Muscle of arm (tissue), 14 donors: ENCODE measurements at places on chromosomes 2 and 18.

DNA sequence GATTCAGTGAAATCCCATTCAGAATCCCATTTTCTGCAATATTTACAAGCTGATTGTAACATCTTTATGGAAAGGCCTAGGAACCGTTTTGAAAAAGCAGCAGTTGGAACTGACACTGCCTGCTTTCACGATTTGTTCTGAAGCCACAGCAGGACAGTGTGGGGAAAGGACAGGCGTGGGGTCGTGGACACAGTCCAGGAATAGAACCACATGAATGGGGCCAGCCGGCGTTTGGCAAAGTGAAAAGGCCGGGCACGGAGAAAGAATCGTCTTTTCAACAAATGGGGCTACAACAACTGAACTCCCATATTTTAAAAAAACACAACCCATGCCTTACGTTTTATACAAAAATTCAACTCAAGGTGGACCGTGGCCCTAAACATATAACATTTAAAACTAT is 69.8 kb downstream of the SLC66A2 start:
- DNase-seq: no peak

GRCh38 chr2:220279840-220280239 is 652.4 kb downstream of the SLC4A3 start:
- no peak for DNase-seq

DNA sequence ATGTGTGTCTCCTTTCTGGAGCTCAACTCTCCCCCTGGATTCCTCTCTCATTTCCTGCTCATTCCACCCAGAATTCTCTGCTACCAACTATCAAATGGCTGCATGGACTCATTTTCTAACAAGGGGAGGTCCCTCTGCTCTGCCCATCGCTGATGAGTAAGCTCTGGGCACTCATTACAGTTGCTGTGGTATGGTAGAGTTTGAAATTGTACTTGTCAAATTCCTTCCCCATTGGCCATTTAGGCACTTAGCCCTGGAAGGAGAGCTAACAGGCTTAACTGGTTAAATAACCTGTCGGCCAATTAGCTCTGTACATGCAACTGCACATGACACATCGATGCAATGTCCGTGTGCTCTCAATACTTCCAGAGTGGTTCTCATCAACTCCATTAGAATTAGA is 20.4 kb downstream of the COL6A3 start:
- DNase-seq: no peak

DNA sequence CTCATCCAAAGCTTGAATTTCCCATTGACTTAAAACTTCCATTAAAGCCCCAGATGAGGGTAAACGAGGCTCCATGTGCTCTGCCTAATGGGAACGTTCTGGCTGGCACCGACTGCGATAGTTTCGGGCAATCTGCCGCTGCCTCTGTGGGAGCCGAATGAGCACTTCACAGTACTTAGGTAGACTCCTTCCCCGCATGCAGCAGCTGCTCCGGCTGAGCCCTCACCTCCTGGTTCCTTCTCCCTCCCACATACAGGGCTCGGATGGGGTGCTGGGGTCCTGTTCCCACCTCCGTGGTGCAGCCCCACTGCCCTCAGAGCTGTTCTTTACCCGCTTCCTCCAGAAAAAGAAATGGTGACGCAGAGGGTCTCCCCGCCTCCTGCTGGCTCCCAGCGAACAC is 476.5 kb upstream of the SALL3 start:
- DNase-seq: no peak

DNA sequence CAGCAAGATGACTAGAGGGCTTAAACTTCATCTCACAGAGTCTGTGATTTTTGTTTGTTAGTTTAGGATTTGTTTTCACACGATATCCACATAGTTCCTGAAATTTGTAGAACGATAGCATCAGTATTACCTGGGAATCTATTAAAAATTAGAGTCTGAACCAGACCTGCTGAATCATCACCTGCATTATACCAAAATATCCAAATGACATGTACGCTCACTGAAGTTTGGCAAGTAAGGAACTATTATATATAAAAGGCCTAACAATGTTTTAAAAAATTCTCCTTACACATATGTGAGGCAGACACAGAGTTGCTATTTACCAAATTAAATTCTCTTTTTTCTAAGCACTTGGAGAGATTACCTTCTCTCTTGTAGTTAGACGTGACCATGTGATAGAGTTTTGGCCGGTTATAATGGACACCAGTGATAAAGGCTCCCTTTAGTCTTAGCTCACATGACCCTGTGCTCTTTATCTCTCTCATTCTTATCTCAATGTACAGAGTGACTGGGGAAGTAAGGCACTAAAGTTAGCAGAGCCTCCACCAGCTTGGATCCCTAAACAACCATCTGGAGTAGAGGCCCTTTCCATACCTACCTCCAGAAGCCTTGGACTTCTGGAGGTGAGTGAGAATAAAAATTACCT is 363.1 kb downstream of the DSC3 start:
- DNase-seq: no peak

GRCh38 chr2:56715683-56716082 is 531.9 kb downstream of the CCDC85A start:
- DNase-seq: no peak

DNA sequence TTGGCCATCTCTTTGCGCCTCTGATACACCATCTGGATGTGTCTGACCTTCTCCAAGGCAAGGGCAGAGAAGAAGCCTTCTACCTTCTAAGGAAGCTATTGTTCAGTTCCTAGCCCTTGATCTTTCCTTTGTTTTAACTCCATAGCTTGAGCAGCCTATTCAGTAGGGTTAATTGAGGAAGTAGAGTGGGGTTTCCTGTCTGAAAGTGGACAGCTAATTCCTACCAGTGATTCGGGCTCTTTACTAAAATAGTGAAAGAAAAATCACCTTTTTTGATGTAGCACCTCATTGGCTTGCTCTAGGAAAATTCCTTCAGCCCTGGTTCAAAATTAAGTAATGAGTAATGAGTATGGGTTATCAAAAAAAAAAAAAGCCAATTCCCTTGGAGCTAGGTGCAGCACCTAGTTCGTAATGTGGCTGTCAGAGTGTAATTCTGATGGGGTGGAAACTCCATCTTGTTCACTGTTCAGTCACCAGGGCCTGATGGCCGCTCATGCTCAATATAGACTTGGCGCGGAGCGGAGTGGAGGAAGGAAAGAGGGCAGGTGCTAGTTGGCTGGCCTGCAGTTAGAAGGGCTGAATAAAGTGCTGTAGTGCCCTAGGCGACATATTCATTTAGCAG is 2.9 kb upstream of the MGAT5 start:
- no peak for DNase-seq

DNA sequence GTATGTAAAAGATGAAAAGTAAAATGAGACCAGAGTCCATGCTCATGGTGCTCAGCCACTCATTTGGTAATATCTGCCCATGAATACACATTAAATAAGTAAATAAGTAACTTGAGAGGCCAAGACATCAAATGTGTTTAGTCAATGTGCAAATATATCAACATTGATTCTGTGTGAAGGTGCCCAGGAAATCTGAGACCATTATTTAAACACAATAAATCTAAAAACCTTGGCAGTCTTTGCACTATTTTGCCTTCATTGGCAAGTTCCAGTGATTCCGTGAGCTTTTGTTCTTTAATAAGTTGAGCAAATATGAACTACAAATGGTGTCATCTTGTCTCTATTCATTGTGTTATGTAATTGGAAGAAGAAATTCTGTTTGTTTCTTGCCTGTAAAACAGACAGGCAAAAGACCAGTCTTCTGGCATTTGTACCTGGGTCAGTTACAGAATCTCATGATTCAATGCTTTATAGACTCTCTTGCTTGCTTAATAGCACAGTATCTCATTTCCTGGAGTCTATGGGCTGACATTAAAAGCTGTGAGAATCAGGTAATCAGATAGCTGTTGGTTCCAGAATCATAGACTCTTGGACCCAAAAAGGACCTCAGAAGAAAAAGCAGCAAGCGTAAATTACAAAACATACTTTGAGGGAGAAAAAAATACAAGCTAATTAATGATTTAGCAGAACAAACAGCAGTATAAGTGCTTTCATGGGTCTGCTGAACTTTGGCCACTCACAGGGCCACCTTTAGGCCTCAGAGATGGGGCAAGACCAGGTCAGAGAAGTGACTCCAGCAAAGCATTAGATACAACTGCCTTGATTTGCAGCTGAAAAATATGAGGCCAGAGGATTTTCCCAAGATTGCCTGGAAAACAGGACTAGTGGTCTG is 20.0 kb upstream of the SERPINB3 start:
- no peak for DNase-seq
